H9 (cell line): ENCODE measurements at places on chromosomes 1 and 21. TPM values are rescaled to one million over a fixed set of nuclear protein-coding genes. Genes with fewer than 3 reads are reported as not detected.

Gene CLCA1
- total RNA-seq = not detected in 2 replicates

Gene NT5C1A
- not detected in 2 replicates for total RNA-seq

Gene MAN1C1
- 9.3 and 9.9 TPM in 2 replicates for total RNA-seq

Gene HFM1
- total RNA-seq = 2.1 and 2.4 TPM in 2 replicates

Gene KIAA0040
- total RNA-seq = 5.0 and 5.2 TPM in 2 replicates

Gene HRNR
- not detected in 2 replicates for total RNA-seq

Gene TBX19
- total RNA-seq = 0.37 and 0.48 TPM in 2 replicates

Gene ALDH9A1
- total RNA-seq = 55.0 and 56.6 TPM in 2 replicates

Gene COL11A1
- total RNA-seq = 7.0 and 7.5 TPM in 2 replicates

Gene MYCL
- 17.6 and 18.4 TPM in 2 replicates for total RNA-seq

- DNase-seq = no peak
These were observed 26.9 kb downstream of the ZYG11B start for GRCh38 chr1:52753169-52753568.

DNA sequence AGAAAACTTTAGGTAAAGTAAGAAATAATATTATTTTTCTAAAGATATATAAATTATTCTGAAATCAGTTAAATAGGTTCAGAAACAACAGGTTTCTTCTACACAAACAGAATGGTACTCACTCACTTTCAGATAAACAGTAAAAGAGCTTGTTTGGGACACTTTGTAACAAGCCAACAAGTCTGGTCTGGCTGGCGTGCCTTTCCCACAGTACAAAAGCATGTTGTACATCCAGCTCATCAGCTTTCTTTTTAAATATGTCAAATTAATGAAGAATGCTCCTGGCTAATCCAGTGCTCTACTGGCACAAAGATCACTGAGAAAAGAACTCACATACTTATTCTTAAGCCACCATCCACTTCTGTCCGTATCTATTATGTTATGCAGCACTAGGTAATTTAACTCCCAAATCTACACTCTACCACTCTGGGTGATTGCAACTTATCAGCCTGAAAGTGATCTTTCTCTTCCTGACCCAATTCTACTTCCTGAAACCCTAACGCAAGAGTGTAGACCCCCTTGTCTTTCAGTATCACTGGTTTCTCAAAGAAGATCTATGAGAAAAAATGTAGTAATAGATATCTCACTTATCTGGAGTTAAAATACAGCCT, 32.6 kb downstream of the TRIT1 start:
- no peak for DNase-seq

- DNase-seq = peak; percentile 57
These were observed 3.6 kb downstream of the CR1 start for GRCh38 chr1:207499573-207499972.

DNA sequence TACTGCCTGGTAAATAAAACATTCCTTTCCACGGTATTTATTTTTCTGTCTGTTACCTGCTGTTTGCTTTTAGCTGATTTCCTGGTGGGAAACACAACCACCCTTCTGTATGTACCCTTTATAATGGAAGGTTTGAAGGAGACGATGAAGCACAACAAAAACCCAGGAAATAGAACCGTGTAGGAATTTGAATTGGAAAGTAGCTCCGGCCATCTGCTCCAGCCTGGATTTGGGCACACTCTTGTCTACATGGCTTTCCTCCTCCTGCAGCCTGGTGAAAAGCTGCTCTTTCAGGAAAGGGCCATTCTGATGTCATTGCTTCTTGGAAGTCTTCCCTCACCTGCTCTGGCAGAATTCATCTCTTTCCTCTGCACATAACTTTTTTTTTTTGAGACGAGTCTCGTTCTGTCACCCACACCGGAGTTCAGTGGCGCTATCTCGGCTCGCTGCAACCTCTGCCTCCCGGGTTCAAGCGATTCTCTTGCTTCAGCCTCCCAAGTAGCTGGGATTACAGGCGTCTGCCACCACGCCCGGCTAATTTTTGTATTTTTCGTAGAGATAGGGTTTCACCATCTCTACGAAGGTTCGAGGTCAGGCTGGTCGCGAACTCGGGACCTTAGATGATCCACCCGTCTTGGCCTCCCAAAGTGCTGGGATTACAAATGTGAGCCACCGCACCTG, 2.7 kb downstream of the AK4 start:
- DNase-seq = peak; percentile 54

DNA sequence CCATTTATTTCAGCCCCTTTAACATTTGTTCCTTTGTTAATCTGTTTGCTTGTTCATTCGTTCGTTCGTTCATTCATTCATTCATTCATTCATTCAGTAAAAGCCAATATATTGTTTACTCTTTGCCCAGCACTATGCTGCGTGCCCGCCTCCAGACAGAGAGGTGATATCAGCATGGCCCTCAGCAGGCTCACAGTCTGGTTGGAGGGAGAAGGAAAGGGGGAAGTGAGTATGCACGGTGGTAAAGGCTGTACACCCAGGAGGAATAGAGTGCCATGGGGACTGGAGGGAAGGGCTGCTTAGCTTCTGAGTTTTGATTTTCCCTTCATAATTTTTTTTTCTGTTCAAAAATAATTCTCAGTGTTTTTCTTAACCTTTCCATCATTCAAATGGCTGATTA, 144.7 kb downstream of the NOS1AP start:
- no peak for DNase-seq

- DNase-seq = no peak
These were observed 568.5 kb upstream of the B3GALT2 start for GRCh38 chr1:193754732-193755427.

DNA sequence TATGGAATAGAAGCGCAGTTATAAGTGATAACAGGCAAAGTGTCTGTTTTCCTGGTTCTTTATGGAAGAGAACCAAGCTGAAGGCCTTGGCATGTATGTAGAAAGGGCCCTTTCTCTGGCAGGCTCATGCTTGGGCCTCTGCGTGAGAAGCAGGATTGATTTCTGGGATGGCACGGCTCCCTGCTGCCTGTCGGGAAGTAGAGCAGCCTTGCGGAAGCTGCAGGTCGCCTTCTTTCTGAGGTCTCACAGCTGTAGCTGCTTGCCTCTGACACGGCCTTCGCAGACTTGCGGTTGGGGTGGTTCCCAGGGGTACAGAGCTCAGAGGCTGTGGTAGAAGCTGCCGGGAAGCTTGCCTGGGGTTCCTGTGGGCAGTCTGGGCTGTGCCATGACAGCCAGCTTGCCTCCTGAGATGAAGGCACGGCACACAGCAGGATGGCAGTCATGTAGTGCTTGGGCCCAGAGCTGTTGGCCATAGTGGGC, 39.4 kb downstream of the TRAPPC10 start:
- no peak for DNase-seq

DNA sequence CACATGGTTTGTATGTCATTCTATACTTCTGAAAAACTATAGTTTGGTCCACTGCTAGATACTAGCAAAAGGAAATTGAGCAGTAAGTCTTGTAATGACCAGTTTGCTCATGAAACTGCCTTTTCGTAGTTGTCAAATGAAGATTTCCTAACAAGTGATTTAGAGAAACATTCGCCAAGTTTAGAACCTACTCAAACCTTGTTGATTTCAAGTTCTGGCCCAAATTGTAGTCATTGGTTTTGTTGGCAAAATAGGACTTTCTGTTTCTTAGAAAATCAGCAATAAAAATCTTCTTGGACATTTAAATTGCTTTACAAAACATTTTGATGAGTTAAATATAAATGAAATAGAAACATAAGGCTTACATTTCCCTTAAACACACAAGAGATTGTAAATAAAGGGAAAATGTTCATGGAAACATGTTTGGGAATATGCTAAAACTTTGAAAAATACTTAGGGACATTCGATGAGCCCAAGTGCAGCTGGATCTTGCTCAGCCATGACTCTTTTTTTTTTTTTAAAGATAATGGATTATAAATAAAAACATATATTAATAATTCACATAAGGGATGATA, 178.5 kb upstream of the LYPLAL1 start:
- no peak for DNase-seq

DNA sequence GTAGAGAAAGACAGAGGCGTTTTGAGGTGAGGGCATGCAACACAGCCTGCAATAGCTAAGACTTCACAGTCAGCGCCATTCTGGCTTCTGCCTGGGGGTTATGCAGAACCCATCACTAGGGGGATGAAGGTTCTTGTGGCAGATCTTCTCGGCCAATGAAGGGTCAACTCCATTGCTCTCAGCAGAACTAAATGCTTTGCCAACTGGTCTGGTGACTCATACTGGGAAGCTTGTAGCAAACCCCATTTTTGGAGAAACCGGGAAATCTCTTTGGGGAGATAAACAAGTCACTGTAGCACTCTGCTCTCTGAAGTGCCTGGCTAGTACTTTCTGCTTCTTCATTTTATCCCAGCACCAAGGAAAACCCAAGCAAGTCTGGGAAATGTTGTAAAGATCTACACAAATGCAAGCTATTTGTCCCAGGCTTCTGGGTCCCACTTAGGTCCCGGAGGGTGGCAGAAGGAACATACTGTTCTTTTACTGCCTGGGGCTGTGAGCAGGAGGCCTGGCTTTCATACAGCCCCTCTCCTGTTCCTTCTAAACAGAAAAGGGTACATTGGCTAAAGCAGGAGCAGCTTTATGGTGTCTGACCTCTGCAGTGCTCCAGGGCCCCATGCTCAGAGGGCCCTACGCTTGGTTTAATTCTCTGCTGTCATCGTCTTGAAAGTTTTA, 28.8 kb downstream of the SHISA4 start:
- no peak for DNase-seq

- peak; percentile 89 for DNase-seq
These were observed 637.3 kb downstream of the MATN1 start for GRCh38 chr1:30085811-30086770.

- no peak for DNase-seq
These were observed 255.6 kb downstream of the GRIK3 start for GRCh38 chr1:36778740-36779139.

DNA sequence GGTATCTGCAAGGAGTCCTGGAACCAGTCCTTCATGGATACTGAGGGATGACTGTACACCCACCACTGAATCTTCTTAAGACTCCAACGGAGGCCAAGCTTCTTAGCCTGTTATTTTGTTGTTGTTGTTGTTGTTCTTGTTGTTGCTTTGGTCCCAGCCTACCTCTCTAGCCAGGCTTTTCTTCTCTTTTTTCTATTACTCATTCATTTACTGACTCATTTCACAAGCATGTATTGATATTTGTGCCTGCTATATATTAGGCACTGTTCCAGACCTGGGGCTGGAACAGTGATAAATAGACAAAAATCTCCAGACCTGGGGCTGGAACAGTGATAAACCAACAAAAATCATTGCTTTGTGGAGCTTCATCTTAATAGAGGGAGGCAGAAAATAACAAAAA, 20.4 kb downstream of the CENPF start:
- DNase-seq = no peak

DNA sequence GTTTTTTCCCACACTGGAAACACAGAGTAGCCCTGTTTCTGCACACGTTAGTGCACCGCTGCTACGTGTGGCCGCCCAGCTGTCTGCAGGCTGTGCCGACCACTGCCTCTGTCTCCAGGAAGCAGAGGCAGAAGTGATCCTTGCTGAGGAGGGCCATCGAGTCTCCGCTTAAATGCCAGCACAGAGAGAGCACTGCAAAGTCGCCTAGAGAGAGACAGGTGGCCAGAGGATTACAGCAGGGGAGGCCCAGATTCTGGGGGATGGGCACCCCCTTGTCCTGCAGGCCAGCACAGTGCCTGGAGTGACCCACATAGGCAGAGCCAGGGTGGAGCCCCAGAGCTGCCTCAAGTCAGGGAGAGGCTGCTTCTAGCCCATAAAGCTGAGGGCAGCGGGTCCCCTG, 6.1 kb downstream of the TPRG1L start:
- DNase-seq = no peak

GRCh38 chr1:200005165-200005564, 22.3 kb upstream of the NR5A2 start:
- no peak for DNase-seq

DNA sequence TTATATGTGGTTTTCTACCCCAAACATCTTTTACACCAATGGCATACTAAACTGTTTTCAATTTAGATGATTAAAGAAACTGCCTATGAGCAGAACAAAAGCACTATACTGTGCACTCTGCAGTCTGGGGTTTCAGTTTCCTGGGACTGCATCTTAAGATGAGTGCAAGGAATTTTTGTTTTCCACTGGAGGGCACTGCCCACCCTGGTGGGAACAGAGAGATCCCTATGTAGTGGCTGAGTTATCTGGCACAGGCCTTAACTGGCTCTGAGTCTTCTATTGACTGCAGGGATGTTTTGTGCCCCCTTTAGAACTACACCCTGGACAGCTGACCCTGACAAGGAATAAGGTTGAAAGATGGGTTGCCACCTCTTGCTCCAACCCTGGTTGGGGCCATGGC, 12.0 kb downstream of the PROK1 start:
- no peak for DNase-seq

DNA sequence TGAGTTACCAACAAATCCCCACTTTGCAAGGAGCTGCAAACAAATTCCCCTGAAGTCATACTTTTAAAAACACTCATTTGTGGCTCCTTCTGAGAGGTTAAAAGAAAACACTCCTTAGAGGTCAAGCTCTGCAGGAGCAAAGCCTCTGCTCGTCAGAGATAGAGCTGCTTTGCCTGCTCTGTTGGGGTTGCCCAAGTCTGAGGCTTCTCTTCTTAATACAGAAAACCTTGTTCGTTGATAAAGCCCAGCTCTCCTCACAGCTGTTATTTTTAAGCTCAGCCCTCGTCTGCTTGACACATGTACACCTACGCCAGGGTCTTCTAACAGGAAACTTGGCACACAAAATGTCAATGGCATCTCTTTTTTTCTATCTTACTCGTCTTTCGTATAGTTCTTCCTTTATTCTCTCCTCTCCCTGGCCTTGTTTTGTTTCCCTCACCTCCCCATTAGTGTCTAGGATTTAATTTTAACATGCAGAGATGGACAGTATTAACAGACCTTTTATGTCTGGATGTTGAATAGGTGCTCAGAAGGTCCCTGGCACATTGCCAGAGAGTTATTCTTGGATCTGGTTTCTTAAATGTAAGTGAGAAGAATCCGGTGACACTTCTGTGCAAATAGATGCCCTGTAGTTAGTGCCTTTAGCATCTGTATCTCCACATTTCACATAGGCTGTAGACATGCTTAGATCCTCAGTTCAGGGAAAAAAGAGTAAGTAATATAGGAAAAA, 86.0 kb downstream of the LRRC53 start:
- no peak for DNase-seq

- DNase-seq = no peak
These were observed 9.3 kb upstream of the CCN1 start for GRCh38 chr1:85571181-85571759.

DNA sequence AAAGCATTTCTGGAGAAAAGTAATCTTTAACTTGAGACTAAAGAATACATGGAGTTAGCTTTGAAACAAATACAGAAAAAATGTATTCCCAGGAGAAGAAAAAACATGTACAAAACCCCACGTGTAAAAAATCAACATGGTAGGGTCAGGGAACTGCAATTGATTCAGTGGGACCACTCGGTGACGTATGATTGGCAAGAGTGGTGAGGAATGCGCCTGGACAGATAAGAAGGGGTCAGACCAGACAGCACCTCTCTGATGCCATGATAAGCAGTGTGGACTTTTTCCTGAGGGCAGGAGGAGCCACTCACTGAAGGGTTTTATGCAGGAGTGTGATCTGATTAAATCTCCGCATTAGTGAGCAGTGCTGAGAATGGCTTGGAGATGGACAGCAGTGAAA, 142.5 kb downstream of the DAB1 start:
- no peak for DNase-seq
